ENCODE measurements at places on chromosomes 5 and 9.

GRCh38 chr9:974996-975739 lies 1.3 kb upstream of the DMRT3 start:
- no peak for DNase-seq

DNA sequence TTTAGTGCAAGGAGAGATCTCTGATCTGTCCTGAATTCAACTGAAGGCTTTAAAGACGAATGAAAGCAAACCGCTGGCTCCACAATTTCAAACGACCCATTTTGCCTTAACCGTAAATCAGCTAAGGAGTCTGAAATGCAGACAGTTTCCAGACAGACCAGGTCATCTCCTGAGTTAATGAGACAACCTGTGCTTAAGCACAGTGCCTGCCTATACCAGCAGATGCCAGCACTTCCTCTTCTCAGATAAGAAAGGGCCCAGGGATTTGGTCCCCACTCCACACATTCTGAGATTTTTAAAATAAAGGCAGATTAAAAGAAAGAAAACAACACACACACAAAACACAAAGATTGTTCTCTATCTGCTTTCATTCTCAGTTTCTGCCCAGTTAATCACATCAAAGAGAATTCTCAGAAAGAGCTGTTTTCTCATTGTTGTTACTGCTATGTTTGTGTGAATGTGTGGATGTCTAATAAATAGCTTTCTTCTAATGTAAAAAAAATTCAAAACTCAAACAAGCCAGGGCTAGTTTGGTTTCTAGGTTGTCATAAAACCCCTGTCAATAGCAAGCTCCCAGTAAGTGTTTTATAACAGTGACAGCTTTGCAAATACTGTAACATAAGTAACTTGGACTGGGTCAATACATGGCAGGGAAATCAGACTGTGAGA lies 157.7 kb upstream of the SLC24A2 start:
- DNase-seq = no peak

DNA sequence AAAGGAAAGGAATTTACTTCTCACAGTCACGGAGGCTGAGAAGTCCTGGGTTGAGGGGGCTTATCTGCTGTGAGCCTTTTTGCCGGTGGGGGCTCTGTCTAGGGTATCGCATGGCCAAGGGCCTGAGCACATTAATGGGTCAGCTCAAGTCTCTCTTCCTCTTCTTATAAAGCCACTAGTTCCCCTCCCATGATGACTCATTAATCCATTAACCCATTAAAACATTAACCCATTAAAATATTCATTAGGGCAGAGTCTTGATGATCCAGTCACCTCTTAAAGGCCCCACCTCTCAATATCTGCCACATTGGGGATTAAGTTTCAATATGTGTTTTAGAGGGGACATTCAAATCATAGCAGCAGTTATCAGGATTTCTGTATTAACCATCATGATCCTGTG lies 406.3 kb downstream of the SPOCK1 start:
- DNase-seq = no peak

- no peak for DNase-seq
Observed at GRCh38 chr9:70933321-70933720, 188.1 kb downstream of the TRPM3 start.

GRCh38 chr5:160442824-160443431 lies 21.3 kb downstream of the PTTG1 start:
- no peak for DNase-seq

GRCh38 chr5:23631302-23632045 lies 124.1 kb downstream of the PRDM9 start:
- no peak for DNase-seq

- DNase-seq = no peak
Observed at GRCh38 chr5:119378075-119378700, 22.4 kb downstream of the TNFAIP8 start.

DNA sequence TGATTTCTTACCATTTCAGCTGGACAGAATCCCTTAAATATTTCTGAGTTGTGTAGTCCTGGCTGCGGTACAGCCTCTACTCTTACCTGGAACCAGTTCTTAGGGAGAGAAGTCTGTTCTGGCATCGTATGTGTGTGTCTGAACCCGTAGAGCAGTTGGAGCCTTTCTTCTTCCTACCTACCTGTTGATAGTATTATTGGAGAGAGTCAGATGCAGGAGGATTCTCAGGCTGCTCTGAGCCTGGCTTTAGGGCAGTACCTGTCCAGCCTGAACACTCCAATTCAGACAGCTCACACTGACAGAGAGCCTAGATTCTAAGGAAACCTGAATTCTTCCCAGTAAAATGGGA lies 190.1 kb downstream of the CD180 start:
- no peak for DNase-seq

GRCh38 chr5:119626086-119626485 lies 3.3 kb upstream of the FAM170A start:
- no peak for DNase-seq

DNA sequence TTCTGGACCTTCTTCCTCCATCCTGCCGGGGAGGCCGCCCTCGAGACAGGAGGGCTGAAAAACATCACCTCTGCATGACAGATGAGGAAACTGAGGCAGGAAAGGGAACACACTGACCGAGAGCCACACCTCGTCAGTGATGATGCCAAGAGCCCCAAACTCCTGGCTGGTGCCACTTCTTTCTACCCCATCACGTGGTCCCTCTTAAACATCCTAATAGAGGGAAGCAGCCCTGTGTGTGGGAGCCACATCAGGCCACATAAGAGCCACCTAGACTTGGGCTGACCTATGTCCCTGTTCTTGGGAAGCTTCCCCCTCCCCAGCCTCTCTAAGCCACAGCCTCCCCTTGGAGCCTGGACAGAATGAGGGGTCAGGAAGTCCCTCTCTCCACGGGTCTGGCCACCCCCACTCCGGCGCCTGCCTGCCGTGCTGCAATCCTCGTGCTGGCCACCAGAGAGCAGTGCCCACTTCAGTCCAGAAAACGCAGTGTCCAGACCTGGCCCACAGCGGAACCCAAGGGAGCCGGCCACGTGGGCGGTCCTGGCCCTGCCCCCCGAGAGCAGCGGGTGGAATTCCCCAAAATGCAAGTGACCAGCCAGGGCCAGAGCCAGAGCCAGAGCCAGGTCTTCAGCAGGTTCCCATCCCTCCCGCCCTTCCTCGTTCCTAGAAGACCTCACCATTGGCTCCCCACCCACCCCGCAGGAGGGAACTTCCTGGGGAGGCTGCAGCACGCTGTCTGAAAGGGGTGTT lies 54.7 kb upstream of the SARDH start:
- DNase-seq = no peak

DNA sequence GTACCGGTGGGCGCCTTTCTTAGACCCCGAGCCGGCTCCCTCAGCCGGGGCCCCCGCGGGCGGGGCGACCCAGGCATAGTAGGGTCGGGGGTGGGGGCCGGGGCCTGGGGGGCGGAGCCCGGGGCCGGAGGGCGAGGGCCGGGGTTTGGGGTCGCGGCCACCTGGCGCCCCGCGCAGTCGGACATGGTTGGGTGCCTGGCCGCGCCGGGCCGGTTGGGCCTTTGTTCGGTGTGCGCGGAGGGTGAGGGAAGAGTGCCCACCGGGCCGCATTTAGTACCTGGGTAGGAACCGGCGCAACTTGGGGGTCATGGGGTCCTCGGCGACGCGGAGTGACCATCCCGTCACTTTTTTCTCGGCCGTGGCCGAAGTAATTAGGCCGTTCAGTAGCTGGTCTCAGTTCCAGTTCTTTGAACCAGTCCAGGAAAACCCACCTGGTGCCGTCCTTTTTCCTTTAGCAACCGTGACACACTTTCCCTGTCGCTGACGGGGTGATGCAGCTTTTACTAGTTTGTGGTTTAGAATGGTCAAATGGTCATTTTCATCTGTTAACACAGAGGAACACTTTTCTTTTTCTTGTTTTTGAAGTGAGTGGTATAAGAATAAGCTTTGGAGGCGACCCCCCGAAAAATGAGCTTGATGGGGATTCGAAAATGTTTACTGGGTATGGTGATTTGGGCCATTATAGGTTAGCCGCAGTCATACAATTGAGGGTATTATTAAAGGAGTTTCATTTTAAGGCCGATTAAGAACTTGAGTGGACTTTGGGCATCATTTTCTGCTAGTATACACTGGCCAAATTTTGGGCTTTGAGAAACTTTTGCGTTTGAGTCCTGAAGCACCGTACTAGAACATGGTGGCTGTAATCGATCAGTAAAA lies 589 bp downstream of the CKS2 start:
- DNase-seq = no peak

GRCh38 chr5:151002250-151002649 lies 18.1 kb upstream of the GPX3 start:
- DNase-seq = no peak

DNA sequence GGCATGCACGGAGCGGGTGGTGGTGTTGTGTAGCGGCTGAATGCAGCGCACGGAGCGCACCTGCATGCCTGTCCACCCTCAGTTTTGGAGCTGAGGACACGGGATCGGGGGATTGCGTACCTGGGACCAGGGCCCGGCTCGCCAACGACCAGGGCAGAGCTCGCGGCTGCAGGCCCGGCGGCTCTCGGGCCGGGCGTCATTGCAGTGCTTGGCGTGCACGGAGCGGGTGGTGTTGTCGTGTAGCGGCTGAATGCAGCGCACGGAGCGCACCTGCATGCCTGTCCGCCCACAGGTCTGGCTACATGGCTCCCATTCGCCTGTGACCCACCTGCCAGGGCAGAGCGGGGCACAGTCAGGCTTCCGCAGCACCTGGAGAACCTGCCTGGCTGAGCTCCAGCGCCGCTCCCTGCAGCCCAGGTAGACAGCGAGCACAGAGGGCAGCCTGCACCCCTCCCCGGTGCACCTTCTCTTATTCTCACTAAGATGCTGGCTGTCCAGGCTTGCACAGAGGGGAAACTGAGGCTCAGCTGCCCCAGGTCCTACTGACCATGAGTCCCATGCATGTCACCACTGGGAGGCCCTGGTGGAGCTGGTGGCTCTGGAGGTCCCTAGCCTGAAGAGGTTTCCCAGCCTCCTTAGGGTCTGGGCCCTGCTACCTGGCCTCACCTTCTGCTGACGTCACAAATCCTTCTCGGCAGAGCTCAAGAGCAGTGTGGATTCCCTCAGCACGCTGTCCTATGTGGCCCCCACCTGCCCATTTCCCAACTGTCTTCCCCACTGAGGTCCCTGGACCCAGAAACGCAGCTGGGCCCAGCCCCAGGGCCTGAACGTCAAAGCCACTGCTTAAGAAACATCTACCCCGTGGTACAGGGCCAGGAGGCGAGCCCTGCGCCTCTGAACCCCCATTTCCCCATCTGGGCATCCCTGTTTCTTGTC lies 64.9 kb downstream of the ZNF354C start:
- no peak for DNase-seq

DNA sequence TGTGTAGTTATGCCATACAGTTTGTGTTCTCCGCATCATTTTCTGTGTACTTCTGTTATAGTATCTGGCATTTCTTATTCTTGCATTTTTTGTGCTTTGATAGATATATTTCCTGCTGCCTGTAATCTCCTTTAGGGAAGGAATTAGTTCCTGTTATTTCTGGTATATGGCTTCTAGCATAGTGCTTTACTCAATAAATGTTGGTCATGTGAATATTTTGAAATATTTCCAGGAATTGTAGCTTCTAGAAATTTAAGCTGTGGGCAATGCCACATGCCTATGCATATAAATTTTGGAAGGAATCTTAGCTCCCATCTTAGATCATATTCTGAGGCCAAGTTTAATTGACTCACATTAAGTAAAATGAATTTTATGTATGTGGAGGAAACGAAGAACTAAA lies 11.5 kb upstream of the PRRC1 start:
- no peak for DNase-seq

DNA sequence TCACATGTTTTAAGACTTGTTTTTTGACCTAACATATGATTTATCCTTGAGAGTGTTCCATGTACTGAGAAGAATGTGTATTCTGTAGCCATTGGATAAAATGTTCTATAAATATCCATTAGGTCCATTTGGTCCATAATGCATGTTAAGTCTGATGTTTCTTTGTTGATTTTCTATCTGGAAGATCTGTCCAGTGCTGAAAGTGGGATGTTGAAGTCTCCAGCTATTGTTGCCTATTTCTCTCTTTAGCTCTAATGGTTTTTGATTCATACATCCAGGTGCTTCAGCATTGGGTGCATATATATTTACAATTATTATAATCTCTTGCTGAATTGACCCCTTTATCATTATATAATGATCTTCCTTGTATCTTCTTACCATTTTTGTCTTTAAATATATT lies 451.1 kb downstream of the BRINP1 start:
- DNase-seq = no peak

GRCh38 chr5:160471761-160472160 lies 50.1 kb downstream of the PTTG1 start:
- no peak for DNase-seq

DNA sequence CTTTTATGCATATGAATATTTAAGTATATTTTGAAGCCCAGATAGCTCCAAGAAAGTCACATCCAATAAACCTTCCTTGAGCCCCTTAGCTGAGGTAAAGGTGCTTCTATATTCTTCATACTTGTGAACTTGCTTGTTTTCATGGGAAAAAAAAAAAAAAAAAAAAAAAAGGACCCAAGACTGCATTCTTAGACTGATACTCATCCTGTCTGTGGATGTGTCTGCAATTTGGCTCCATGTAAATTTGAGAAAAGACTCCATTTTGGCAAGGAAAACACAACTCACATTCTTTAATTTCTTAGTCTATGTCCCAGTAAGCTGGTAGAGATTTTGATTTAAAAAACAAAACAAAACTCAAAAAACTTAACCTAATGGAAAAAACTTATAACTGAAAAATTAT lies 238.3 kb downstream of the FBXL17 start:
- no peak for DNase-seq

DNA sequence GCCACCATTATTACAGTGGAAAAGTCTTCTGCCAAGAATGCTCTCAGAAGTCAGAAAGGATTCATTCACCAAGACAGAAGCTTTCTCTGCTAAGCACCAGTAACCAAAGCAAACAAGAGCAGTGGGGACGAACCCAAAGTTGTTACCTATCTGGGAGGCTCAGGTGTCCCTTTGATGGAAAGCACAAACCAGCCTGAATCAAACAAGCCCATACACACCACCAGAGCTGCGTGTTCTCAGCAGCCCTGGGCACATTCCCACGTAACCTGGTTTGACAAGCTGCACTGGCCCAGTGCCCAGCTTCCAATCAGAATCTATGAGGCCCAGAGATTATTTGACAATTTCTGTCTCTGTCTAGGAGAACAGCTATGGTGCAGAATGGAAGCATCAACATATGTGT lies 252.6 kb downstream of the ACTL7B start:
- DNase-seq = no peak

DNA sequence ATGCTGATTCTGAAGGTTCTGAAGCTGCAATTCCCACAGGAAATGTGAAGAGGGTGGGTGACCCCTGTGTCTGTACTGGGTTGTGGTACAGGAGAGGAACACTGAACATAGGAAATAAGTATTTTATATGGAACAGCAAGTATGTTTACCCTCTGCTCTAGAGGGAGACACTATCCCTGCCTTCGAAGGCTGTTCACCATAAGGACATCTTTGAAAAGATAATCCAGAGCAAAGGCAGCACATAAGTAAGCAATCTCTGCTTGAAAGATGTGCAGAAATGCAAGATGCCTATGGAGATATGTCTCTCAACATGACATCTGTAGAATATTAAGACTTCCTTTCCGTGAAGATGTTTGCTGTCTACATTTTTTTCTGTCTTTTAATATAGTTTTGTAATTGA lies 184.4 kb upstream of the EFNA5 start:
- DNase-seq = peak; percentile 7
